ENCODE measurements at places on chromosomes 2 and 18.

- DNase-seq: no peak
Measured at GRCh38 chr2:201644001-201644400, 698 bp upstream of the TMEM237 start.

- no peak for DNase-seq
Measured at GRCh38 chr2:191435141-191435540, 189.9 kb downstream of the MYO1B start.

DNA sequence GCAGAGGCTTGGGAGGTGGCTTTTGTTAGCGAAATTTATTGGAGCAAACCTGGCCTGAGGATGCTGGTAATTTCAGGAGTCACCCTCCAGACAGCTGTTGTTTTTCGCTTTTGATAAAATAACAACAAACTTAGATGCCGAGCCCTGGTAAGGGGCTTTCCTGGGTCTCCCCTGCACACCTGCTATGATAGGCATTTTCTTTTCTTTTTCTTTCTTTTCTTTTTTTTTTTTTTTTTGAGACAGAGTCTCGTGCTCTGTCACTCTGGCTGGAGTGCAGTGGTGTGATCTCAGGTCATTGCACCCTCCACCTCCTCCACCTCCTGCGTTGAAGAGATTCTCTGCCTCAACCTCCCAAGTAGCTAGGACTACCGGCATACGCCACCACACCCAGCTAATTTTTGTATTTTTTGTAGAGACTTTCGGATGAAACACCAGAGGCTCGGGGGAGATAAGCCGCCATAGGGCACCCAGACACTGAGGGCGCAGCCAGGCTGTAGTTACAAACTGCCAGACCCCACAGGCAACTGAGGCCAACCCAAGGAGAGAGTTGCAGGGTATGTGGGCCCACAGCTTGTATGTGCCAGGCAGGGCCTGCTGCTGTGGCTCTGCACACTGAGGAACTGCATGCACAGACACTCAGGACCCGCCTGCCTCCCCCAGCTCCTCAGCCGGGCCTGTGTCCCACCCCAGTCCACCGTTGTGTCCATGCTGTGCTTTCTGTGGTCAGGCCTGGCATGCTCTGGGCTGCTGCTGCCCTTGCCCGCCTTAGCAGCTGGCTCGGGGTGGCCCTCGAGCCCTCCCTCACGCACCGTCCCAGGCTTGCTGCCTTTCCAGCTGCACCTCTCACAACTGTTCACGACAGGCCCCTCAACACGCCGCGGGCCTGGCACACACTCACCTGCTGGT, 3.9 kb downstream of the GYPC start:
- no peak for DNase-seq

DNA sequence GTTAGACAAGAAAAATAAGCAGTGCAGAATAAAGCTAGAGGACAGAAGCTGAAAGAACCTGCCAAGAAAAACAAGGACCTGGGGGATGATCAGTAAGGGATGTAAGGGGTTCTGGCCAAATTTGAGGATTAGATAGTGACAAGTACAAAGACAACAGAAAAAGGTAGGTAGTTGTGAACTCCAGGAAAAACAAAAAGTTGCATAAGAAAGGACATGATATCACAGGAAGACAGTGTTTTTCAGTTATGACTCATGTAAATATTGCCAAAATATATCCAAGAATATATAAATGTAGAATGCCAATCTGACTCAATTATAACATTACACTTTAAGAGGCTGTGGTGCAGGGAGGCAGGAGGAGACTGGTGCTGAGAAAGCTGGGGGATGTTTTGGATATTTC, 209.8 kb upstream of the SH3BP4 start:
- no peak for DNase-seq

GRCh38 chr2:191625016-191625415, 52.9 kb upstream of the NABP1 start:
- no peak for DNase-seq

GRCh38 chr18:37544713-37545112, 20.9 kb downstream of the CELF4 start:
- DNase-seq: no peak

- DNase-seq: no peak
Measured at GRCh38 chr2:226932443-226932842, 96.6 kb downstream of the RHBDD1 start.

- peak; percentile 62 for DNase-seq
Measured at GRCh38 chr2:219327719-219328118, 4.8 kb downstream of the RESP18 start.

DNA sequence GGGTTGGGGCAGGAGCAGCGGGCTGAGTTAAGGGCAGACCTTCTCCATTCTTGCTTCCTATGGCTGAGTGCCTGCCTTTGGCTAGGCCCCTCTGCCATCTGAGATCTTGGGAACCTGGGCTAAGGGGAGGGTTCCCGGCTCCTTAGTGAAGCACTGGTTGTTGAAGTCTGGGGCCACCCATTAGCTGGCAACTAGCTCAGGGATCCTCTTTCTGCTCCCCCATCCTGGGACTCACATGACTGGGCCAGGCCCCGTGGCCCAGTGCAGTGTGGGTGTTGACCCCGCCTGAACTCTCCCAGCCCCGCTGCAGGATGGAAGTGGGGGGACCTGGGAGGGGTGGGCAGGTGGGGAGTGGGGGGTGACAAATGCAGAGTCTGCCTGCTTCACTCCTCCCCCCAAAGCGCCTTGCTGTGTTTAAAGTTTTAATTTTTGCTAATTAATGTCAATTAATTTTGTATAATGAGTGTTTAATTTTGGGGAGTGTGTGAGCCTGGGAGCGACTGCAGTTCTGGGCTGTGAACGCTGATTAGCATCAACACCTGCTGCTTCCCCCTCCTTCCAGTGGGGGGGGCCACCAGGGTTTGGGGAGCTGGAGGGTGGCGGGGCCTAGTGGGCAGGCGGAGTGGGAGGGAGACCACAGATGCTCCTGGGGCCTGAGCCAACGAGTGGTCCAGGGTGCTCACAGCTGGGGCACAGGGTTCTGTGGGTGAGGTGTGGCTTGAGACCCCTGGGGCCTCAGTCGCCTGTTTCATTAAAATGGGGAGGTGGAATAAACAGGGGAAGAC, 55.2 kb downstream of the EMX1 start:
- no peak for DNase-seq

- no peak for DNase-seq
Measured at GRCh38 chr2:16005389-16005788, 65.0 kb downstream of the MYCN start.

- no peak for DNase-seq
Measured at GRCh38 chr18:67583621-67584020, 67.1 kb upstream of the DSEL start.

- DNase-seq: no peak
Measured at GRCh38 chr2:71742953-71743601, 289.7 kb downstream of the DYSF start.

GRCh38 chr2:54590216-54591120, 133.0 kb upstream of the EML6 start:
- no peak for DNase-seq

DNA sequence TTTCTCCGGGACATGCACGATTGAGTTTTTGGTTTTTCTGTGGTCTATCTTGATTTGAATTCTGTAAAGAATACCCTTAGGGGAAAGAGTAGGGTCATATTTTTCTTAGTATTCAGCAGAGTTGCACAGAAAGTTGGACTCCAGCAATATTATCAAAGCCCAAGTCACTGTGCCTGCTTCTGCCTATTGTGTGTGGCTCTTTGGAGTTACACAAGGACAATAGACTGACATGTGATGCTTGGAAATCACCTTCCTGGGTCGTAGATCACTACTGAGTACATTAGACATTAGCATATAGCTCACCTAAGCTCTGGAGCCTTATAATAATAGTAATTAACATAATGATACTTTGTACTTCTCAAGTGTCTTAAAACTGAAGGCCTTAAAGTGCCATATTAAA, 238.8 kb upstream of the FOSL2 start:
- no peak for DNase-seq

GRCh38 chr18:48440924-48441323, 31.7 kb upstream of the ZBTB7C start:
- no peak for DNase-seq

GRCh38 chr2:182946958-182947369, 80.5 kb upstream of the FRZB start:
- no peak for DNase-seq
